Left renal cortex interstitium (tissue), 4 donors: ENCODE measurements at places on chromosomes 2 and 18. TPM values are rescaled to one million over a fixed set of nuclear protein-coding genes. Genes with fewer than 3 reads are reported as not detected.
A peak's percentile ranks its signal among the peaks of the same experiment; 100 is the strongest.

- no peak for DNase-seq
Observed at GRCh38 chr2:54772110-54772509, 48.6 kb downstream of the EML6 start.

DNA sequence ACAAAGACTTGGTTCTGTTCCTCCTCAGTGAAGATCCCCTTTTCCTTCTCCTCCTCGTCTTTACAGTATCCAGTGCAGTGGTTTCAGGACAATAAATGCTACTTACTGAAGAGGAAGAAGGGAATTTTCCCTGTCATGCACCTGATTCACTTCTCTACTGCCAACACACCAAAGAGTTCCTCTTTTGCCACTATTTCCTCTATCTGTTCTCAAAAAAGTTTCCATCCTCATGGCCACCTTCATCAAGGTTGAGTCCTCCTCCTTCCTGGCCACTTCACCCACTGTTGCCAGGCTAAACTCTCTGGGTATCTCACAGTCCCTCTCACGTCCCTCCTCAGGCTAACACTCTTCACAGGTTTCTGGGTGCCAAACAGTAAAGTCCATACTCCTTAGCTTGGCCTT, 41.7 kb downstream of the PLEKHM3 start:
- DNase-seq: no peak

GRCh38 chr2:239027391-239028252, 179.7 kb downstream of the TWIST2 start:
- no peak for DNase-seq

- peak; percentile 48 for DNase-seq
Observed at GRCh38 chr18:13447621-13448334, 229.2 kb downstream of the LDLRAD4 start.

Gene GCKR
- not detected for polyA plus RNA-seq
